ENCODE measurements at places on chromosomes 7 and 10.

- no peak for DNase-seq
Observed at GRCh38 chr10:110010486-110011378, 2.9 kb downstream of the ADD3 start.

DNA sequence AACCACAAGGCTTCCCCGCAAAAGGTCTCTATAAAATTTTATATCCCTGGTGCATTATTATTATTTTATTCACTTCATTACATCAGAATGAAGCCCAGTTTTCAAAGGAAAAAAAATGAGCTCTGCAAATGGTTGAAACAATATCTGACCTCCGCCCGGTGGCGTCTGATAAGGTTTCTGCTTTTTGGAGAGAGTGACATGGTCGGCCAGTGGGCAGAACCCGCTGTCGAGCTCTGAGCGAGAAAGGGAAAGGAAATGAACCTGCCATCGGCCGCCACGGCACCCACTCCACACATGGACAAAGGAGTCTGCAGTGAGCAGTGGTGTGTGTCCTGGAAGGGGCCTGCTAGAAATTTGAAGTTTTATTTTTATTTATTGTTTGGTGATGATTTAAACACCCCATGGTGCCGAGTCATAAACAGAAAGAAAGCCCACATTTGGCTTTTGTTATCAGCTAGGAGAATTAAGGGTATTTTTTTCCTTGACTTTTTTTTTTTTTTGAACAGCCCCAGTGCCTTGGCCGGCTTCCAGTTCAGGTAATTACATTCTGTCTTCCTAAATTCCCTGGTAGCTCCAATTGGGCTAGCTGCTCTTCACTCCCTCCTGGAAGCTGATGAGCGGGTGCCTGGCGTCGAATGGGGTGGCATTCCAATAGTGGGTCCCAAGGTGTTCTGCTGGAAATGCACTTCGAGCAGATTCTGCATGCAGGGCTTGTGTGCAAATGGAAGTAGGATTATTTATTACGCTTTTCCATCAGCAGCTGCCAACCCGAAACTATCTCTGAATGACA is 149.4 kb upstream of the MKI67 start:
- no peak for DNase-seq

DNA sequence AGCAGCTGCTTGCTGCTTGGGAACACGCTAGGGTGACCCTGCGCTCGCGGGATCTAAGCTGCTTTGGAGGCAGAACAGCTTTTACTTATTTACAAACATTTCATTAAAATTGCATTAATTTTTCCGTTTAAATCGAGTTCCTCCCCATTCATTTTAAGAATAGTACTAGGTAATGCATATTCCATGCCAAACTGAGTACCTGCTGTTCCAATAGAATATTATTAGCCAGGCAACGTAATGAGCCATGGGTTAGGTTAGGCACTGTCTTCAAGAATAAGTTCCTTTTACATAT is 860 bp downstream of the EXOC6 start:
- no peak for DNase-seq

DNA sequence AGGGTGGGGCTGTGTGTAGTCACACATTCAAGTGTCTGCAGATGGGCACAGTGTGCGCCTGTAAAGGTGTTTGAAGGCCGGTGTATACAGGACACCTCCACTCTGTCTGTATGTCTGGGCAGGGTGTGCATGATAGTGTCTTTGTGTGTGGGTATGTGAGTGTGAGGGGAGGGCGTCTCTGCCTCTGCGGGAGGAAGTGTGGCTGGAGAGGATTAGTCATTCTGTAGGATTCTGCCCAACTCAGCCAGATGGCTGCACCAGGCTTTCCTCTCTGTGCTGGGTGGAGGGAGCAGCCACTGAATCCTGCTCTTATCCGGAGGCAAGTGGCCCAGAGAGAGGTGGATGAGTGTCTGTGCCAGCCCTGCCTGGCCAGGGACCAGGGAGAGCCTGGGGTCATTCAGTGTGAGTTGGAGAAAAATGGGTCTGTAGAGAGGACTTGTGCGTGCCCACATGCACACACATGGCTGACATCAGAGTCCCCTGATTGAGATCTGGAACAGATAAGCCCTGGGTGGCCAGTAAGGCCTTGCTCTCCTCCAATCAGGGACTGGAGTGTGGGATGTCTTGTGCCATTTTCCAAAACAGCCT is 1.7 kb downstream of the SFXN3 start:
- peak; percentile 14 for DNase-seq

DNA sequence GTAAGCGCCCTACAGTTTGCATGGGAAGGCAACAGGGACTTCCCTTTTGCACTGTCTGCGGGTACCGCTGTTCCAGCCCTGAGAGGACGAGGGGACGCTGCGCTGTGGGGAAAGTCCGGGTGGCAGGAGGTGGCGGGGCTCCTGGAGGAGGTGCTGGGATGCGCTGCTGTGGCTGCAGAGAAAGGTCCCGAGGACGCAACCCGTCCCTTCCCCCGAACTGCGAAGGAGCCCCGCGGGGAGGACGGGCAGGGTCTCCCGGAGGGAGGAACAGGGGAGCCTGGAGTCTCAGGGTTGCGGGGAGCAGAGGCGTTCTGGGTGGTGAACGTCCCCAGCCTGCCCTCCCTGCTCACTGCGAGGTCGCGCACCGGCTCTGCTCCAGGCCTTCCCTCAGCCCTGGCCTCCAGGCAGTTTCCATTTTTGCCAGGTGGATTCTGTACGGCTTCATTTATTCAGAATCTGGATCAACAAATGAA is 91.6 kb downstream of the CXCL12 start:
- DNase-seq, result no peak

DNA sequence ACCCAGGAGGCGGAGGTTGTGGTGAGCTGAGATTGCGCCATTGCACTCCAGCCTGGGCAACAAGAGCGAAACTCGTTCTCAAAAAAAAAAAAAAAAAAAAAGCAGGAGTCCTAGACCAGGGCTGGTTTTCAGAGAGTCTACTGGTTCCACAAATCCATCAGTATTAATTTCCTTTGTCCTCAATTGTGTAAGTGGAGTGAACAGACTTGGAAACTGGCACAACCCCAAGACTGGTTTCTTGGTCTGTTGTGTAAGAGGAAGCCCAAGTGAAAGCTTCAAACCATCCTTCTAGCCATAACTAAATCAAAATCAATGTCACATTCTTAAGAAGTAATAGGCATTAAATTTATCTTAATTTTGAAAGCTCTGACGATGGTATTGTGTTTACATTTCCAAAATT is 213.6 kb downstream of the DGKI start:
- DNase-seq, result no peak

DNA sequence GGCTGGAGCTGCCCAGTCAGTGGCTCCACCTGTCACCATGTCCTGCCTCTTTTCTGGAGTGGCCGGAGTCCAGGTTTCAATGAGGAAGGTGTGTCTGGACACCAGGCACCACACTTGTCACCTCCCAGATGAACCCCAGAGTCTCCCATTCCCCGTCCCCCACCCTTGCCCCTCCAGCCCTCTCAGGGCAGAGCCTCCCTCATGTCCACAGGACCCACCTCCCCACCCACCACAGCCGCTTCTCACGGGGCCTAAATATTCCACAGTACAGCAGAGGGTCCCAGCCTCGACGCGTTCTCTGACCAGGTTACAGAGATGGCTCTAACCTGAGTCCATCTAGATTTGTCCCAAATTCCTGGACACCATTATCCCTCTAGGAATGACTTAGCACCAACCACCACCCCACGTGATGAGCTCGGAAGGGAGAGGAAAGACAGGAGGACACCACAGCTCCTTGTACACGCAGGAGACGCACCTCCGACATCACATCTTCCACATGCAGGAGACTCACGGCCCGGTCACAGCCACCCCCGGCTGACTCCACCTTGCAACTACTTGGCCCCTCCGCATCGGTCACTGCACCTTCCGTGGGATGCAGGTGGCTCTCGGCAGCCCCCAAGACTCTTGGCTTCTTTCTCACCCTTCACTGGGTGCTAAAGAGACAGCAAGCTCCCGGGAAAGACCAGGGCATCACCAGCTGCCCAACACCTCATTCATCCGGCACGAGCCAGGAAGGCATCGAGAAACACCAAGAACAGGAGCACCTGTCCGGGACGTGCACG is 560.2 kb downstream of the DNAJB6 start:
- no peak for DNase-seq

DNA sequence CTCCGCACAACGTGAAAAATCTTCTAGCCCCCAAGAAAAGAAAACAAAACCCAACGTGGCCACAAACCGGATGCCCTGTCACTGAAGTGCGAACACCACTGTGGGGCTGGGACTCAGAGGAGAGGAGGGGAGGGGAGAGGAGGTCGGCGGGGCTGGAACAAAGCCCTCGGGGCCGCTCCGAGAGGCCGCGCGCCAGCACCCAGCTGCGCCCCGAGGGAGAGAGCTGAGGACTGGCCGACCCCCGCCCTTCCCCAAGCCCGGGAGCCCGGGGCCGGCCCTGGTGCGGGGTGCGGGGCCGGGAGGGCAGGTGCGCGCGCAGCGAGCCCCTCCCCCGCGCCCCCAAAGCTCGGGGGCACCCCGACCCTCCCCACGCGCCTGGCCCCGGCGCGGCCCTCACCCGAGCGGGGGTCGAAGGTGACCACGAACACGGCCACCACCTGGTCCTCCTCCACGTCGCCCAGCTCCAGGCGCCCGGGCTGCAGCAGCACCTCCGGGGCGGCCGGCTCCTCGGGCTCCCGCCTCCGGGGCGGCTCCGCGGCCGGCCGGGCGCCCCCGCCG is 398 bp downstream of the DENND11 start:
- peak; percentile 36 for DNase-seq

DNA sequence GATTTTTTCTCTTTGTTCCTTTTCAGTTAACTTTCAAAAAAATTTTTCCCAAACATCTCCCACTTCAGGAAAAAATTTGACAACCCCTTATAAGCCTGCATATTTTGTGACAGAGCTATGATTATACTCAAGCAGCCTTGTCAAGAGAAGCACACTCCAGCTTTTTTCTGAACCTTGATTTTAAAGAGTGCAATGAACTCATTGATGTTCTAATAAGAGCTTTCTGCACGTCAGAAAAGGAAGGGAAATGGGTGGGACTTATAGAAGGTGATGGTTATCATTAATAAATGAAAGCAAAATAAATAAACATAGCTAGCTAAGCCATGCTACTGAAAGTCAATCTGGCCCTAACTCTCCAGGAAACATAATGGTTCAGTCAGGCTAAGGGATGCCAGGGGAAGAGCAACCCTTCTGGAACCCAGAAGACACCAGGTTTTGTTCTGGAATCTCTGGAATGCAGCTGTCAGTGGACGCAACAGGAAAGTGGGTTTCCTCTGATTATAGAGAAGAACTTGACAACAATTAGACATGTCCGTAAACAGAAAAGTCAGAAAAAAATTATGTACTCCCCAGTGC is 76.1 kb downstream of the NHLRC2 start:
- no peak for DNase-seq
